Fibroblast of lung (primary cell): ENCODE measurements at places on chromosomes 3 and 15. TPM values are rescaled to one million over a fixed set of nuclear protein-coding genes. Genes with fewer than 3 reads are reported as not detected.

GRCh38 chr3:64456674-64457073, 231.1 kb downstream of the ADAMTS9 start:
- DNase-seq = no peak

Gene CLRN1
- total RNA-seq = not detected in 2 replicates

- no peak for DNase-seq
Measured at GRCh38 chr3:94009608-94010007, 18.8 kb downstream of the STX19 start.

Gene TGM4
- total RNA-seq = not detected in 2 replicates

- no peak for DNase-seq
Measured at GRCh38 chr3:106093616-106094015, 224.8 kb upstream of the CBLB start.

DNA sequence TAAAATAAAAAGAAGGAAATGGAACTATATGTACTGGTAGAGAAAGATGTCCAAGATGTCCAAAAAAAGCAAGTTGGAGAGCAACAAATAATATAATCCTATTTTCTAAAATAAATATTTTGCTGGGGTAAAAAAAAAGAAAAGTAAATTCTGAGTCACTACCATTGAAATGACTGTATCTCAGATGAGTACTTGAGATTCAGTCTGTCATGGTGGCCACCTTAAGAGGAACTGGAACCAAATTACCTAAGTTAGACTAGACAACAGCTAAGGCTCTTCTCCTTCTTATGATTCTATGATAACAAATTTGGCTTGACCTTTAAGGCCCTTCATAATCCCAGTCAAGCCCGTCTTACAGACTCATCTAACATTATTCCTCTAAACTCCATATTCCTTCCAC, 270.6 kb upstream of the HES1 start:
- no peak for DNase-seq
